ENCODE measurements at places on chromosomes 7 and 10.

DNA sequence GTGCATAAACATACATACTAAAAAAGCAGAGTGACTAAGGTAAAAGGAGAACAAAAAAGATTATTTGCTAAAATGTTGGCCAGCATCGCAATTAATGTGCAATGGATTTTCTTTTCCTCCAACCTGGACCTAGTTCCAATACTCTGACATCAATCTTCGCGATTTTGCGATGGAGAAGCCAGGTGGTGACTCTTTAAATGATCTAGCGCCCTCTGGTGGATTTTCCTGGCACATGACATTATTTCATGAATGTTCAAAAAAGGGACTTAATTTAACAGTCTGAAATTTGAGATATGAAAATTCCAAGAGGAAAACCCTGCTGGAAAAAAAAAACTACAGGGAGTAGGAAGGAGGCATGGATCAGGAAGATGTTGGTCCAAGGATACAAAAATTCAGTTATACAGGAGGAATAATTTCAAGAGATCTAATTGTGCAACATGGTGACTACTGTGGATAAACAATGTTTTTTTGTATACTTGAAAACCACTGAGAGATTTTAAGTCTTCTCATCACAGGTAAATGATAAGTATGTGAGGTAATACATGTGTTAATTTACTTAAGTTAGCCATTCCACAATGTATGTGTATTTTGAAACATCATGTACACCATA, 4.3 kb upstream of the KCNMA1 start:
- DNase-seq: peak; percentile 83

DNA sequence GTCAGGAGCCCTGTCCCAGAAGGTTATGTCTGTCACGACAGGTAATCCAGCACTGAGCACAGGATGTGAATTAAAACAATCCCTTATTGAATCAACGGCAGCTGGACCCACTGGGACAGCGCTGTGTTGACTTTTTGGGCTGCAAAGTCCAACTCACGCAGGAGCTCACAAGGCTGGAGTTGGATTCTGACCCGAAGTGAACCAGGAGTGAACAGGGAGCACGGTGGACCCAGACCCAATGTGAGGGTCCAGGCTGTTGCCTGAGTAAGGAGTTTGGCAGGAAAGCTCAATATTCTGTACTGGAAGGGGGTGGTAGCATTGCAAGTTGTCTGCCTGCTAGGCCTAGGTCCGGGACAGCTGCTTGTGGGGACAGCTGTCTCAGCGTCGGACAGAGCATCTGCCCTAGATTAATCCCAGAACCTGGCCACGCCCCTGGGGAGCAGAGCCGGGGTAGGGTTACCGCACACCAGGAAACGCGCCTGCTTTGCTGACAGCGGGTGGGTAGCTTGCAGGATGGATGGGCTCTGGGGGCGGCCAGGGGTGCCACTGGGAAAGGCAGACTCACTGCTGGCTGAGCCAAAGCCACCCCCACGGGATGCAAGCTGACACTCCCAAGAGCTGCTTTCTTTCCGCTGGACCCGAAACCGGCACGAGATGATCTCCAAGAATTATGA, 24.0 kb downstream of the COL26A1 start:
- DNase-seq: peak; percentile 62

- DNase-seq: no peak
Measured at GRCh38 chr10:120177330-120177729, 279.7 kb upstream of the PLPP4 start.

DNA sequence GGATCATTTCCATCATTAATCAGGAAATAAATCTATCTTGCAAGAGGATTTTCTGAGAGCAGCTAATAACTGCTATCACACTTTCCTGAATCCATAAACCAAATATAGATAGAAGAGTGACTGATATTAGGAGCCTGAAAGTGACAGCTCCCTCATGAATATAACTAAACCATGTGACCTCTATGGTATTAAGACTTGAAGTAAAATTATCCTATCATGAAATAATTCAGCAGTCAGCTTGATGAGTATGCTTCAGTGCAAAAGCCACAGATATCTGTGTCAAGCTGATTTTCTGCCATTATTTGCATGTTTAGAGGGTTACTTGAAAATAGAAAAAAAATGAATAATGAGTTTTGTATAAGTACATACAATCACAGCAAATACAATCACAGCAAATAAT, 80.1 kb upstream of the PPP1R3A start:
- DNase-seq: no peak

- peak; percentile 88 for DNase-seq
Measured at GRCh38 chr7:21911341-21911875, 34.3 kb downstream of the CDCA7L start.

DNA sequence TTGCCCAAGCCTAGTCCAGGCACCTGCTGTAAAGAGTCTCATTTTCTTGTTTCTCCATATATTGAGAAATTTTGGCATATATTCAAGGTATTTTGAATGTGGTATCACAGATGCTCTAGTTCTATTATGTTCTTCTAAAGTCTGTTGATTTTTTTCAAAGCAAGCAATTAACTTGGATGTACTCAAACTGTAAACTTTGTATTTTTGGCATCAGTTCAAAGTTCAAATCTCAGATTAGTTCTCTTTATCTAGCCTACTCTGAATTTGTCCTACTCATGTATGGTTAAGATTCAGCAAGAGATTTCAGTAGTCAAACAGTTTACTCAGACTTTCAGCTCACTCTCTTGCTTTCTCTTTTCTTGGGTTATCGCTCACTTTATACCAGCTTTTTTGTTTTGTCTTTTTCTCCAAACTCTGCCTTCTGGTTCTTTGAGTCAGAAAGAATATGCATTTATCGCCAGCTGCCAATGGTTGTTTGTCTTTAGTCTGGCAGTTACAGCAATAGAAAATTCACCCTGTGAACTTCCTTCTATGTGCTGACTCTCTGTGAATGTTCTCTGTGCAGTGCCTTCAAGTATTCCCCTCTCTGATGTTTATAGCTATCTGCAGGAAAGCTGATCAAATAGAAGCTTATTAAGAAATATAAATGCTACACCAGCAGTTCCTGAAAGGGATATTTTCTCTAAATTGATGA, 56.0 kb downstream of the ANKRD7 start:
- DNase-seq: no peak
